NCI-H1417 (cell line): ENCODE measurements at places on chromosomes 7 and 10.
A peak's percentile ranks its signal among the peaks of the same experiment; 100 is the strongest.

DNA sequence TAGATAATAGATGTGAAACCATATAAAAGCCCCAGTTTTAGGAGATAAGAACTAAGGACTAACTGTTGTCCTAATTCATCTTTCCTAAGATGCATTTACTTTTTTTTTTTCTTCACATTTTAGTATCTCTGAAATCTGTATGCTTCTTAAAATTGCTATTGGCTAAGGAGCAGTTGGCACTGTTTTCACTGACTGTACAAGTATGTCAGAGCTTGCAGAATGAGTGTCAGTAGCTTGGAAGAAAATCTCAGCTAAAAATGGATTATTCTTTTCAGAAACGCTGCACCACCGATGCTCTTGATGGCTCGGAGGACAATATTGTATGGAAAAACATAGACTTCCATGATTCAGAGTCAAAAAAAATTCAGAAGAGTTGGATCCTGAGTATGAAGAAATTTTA, 91.1 kb upstream of the DNAJB12 start:
- no peak for DNase-seq

GRCh38 chr10:48251152-48251524, 23.4 kb downstream of the FRMPD2 start:
- no peak for DNase-seq

- DNase-seq: no peak
Measured at GRCh38 chr10:80614576-80615416, 77.1 kb downstream of the SH2D4B start.

DNA sequence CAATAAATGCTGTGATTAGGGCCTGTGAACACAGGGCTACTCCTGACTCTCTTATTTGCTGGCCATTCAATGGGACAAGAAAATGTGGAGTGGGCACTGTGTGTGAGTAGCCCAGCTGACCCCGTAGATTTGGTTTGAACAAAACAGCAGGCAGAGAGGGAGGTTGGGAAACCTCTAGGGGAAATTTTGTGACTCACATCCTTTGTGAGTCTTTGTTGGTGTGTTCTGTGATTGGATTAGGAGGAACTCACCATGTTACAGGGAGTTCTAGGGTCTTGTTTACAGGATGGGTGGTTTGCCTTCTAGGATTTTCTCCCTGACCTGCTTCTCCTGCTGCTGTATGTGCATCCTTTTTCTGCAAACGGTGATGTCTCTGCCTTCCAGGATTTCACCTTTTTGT, 128.3 kb upstream of the MKI67 start:
- no peak for DNase-seq

- DNase-seq: no peak
Measured at GRCh38 chr10:49775014-49775413, 12.9 kb upstream of the OGDHL start.

DNA sequence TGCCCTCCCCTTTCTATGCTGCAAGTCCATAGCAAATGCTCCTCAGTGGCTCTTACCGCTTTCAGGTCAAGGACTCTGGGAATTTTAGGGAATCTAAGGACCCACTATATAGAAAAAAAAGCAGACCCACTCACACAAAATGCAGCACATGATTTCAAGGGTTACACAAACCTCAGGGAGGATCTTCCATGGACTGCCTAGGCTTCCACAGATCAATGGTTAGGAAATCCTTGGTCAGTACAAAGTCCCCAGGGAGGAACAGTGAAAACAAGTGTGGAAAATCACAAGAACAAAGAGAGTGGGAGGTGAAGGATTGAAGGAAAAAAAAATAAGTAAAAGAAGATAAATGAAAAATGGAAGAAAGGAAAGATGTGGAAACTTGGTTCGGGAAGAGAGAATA, 188.4 kb downstream of the AHR start:
- DNase-seq: no peak

DNA sequence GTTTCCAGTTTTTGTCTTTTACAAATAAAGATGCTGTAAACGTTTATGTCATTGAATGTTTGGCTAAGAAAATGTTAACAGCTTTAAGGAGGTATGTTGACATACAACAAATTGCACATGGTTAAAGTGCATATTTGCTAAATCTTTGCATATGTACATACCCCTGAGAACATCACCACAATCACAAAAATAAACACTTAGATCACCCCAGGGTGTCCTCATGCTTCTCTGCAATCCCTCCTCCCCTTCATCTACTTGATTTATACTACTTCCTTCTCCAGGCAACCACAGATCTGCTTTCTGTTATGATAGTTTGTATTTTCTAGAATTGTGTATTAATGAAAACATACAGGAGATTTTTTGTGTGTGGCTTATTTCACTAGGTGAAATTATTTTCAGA, 209.5 kb downstream of the GLRX3 start:
- no peak for DNase-seq

DNA sequence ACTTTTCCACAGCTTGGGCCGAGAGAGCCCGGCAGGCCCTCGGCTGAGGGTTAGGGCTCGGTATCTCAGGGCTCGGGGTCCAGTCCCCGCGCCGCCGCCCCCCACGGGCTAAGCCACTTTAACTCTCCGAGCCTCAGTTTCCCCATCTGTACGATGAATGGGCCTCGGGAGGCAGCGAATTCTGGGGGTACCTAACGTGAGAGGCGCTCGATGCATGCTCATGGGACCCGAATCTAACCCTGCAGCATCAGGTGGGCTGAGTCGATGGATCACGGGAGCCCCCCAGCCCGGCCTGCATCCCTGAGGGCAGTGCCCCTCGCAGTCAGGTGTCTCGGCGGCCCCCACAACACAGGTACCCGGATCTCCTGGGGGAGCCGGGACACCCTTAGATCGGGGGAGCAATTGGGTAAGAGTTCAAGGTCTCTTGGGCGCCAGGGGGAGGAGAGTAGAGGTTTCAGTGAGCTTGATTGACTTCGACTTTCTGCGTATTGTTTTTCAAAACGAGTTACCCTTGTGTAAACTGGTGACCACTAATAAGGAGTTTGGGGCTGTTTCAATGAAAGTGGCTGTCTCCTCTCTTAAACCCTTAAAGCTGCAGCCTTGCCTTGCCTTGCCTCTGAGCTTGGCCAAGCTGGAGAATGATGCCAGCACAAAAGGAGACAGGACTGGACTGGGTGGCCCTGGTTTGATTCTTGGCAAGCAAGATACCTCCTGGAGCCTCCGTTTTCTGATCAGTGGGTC, 631 bp downstream of the POR start:
- peak; percentile 63 for DNase-seq

- DNase-seq: peak; percentile 88
Measured at GRCh38 chr7:106982415-106982814, 62.1 kb upstream of the PRKAR2B start.

DNA sequence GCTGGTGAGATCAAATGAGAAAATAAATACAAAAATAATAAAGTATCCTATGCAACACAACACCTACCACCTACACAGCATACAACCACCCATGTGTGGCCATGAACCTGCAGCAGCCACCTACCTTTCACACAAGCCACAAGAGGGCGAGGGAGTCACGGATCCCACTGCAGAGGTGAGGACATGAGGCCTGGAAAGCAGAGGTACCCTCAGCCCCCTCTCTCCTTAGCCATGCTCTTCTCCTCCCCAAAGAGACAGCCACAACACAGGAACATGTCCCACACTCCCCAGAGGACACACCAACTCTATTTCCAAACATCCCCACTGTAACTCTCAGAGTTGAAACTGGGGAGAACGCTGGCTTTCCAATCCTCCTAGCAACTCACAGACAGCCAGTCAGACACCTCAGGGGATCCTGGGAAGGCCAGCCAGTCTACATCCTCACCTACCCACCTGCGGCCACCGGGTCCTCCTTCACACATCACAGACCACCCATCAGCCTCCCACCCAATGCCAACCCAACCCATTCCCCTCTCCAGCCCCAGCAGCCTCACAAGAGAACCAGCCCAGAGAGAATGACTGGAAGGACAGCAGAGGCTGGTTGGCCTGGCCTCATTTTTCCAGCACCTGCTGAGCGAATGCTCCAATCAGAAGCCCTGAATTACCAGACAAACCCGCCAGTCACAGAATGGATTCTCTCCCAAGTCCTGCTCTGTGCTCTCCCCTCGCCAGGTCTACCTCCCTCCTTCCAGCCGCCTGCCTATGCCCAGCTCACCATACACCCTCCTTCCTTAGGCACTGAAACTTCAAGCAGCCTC, 18.4 kb downstream of the DLG5 start:
- DNase-seq: peak; percentile 3

- DNase-seq: peak; percentile 77
Measured at GRCh38 chr7:109844362-109844761, 1246.6 kb upstream of the LRRN3 start.
